ENCODE measurements at places on chromosomes 1 and 21.

DNA sequence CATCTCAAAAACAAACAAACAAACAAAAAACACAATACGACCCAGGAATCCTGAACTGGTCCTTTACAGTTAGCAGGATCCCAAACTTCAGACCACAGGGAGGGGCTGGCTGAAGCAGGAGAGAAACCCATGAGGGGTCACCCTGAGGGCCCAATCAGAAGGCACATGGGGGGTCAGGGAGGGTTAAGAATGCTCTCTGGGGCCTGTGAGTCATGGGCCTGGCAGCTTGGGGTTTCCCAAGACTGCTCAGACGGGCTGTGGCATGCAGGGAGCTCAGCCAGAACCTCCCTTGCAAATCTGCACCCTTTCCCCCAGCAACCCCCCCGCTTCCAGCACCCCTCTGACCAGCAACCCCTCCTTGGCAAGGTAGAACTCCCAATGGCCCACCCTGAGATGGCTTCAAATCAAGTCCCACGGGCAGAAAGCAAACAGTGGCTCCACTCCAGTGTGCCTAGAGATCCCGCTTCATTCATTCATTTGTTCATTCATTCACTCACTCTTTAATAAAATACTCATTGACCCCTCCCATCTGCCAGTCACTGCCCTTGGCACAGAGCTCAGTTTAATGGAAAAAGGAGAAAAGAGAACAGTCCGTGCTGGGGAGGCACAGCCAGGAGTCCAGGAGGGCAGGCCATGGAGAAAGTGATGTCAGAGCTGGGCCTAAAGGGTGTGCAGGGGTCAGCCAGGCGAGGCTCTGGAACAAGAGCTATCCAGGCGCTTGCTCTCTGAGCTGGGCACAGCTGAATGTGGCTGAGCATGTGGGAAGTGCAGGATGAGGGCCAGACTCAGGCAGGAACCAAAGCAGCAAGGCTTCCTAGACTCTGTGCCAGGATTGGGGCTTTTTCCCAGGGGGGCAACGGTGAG, 8.2 kb downstream of the UQCRHL start:
- no peak for DNase-seq

GRCh38 chr1:99638853-99639252, 7.1 kb upstream of the PALMD start:
- no peak for DNase-seq

GRCh38 chr1:162849711-162850110, 11.3 kb downstream of the CCDC190 start:
- DNase-seq, result no peak

DNA sequence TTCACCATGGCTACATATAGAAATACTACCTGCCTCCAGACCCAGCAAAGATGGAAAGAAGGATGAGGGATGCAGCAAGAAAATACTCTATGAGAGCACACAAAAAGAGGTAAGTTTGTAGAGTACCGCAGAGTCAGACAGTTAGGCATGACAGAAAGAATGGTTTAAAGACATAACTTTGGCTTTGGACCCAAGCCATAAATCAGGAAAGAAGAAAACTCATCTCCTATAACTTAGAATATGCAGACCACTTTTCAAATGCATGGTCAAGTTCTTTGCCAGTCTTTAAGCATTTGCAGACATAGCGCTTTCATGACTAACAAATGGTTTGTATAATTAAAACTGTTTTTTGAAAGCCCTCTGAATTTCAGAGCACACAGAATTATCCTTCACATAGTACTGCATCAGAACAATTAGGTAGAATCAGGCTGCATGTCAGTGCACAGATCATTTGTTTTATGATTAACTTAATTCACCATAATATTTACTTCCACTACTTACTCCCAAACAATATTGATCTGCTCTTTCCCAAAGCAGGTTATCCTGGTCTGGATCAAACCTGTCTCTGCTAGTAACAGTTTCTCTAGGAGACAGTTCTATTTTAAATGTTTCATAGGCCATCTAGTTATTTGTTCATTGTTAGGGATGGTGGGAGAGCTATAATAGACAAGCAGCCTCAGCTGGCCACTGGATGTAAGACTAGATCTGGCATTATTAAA, 280.7 kb upstream of the NR5A2 start:
- DNase-seq, result no peak

DNA sequence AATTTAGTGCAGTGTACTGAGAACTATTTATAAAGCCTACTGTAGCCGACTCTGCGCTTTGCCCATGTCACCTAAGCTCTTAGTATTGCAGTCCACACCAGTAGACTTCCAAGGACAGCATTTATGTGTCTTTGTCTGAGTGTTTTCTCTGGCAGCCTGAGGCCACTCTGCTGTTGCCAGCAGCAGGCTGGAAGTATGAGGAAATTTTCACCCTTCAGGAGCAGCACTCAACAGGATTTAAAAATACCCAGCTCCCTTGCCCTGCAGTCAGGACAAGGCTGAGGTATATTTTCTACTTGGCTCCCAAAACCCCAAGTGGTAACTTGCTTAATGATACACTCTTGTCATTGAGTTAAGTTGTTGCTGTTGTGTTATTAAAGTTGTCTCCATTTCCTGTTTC, 230.1 kb downstream of the SRGAP2C start:
- no peak for DNase-seq

DNA sequence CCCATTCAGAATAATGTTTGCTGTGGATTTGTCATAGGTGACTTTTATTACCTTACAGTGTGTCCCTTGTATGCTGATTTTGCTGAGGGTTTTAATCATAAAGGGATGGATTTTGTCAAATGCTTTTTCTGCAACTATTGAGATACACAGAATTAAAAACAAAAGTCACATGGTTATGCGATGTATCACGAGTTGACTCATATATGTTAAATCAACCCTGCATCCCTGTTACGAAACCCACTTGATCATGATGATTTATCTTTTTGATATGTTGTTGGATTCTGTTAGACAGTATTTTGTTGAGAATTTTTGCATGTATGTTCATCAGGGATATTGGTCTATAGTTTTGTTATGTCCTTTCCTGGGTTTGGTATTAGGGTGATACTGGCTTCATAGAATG, 10.7 kb upstream of the OR2T34 start:
- DNase-seq, result no peak

DNA sequence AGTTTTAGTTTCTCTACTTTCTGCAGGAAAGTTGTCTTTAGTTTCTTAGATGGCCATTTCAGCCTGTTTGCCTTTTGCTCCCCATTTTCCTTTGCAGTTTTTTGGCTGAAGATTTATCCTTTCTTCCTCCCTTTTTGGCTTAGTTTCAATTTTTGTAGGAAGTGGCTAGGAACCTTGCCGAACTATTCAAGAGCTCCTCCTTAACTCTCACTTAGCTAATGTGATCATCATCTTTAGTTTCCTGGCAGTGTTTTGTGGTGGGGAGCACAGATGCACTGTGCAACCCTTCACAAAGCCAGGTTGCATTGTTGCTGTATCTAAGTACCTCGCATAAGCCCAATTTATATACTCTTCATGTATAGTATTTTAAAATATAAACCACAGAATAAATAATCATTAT, 28.8 kb upstream of the CCDC181 start:
- DNase-seq, result no peak

GRCh38 chr21:46295996-46296752, 10.0 kb downstream of the YBEY start:
- no peak for DNase-seq

DNA sequence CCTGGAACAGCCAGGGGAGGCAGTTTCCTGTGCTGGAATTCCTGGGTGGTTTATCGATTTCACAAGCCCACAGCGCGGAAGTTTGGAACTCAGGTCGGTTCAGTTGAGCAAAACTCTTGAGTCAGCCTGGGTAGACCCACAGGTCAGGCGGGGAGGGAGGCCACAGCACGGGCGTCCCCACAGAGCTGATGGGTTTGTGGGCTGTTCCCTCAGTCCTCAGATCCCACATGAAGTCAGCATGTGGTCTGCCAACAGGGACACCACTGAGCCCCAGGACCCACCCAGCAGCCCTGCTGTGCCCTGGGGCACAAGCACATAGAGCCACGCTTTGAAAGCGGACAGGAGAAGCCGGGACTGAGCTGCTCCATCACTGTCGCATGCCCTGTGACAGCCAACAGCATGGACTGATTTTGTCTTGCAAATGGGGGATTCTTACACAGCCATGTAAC, 17.4 kb downstream of the BMP8A start:
- DNase-seq, result no peak

DNA sequence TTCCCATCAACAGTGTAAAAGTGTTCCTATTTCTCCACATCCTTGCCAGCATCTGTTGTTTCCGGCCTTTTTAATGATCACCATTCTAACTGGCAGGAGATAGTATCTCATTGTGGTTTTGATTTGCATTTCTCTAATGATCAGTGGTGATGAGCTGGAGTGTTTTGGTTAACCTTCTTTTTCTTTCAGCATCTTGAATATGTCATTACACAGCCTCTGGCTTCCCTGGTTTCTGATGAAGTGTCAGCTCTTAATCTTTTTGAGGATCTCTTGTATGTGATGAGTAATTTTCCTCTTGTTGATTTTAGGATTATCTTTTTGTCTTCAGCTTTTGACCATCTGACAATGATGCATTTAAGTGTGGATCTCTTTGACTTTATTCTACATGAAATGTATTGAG, 133.2 kb upstream of the GRIK3 start:
- no peak for DNase-seq

DNA sequence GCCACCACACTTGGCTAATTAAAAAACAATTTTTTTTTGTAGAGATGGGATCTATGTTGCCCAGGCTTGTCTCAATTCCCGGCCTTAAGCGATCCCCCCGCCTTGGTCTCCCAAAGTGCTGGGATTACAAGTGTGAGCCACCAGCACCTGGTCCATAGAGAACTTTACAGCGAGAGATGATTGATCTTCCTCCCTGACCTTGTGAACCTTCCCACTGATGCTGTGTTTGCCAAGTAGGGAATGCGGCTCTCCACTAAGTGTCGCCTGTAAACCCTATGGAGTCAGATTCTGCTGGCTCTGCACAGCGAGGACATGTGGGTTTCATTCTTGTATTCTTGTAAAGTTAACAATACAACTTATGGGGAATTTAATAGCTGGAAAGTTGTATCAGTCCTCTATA, 81.3 kb upstream of the LYST start:
- no peak for DNase-seq

- DNase-seq, result no peak
Observed at GRCh38 chr1:5312862-5313261, 658.5 kb downstream of the AJAP1 start.

DNA sequence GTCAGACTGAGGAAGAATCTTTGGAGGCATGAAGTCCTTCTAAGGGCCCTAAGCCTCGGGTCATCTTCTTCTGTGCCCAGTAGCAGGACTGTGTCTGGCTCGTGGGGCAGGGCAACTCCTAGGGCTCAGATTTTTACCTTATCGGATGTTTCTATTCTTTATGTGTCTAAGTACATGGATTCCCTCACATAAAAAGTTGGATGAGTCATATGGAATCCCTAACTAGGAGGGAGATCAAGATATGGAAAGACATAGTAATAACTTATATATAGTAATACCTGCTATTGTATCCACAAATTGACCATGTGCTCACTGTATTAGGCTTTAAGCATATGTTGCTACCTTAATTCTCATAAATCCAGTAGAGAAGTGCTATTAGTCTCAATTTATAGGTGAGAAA, 364.5 kb upstream of the CAMK1G start:
- DNase-seq, result no peak

DNA sequence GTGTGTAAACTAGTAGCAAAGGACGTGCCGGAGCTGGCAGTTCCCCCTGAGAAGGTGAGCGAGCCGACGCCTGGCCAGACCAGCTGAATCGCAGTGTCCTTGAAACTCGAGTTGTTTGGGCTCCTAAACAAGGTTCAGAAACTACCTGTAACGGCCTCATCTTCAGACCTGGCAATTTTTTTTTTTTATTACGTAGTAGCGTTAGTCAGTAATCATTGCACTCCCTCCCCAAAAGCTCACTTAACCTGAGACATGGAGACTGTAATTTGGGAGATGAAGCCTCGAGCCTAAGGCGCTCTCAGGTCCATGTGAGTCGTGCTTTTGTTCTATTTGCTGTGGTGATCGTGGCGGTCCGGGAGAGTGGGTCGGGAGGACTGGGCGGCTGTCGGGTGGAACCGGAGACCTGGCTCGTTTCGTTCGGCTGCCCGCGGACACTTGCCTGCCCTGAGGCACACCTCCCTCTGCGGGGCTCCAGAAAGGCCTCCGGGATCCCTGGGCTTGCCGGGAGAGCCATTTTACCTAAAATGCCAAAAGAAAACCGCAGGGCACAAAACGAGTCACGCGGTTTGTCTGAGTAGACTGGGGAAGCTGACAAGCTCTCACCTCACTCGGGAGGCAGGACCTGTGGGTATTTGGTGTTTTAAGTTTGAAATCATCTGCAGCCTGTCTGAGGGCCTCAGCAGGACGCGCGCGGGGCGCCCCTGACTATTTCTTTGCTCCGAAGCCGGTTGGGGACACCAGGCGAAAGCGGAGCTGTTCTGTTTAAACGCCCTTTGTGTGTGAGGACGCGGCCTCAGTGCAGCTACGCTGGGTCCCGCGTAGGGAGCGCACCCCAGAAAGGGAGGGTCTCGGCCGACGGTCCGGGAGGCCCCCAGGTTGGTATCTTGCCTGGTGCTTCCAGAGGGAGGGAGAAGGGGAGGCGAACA, 722 bp downstream of the LHX8 start:
- DNase-seq, result peak; percentile 3

GRCh38 chr1:110207831-110208230, 2.3 kb upstream of the KCNC4 start:
- peak; percentile 57 for DNase-seq

GRCh38 chr1:151485685-151486255, 25.4 kb upstream of the CGN start:
- DNase-seq, result peak; percentile 18

GRCh38 chr1:116361648-116362047, 11.4 kb upstream of the ATP1A1 start:
- DNase-seq, result no peak

- DNase-seq, result no peak
Observed at GRCh38 chr21:15282665-15283064, 217.9 kb upstream of the NRIP1 start.

GRCh38 chr1:104463126-104463697, 713.5 kb downstream of the AMY1C start:
- no peak for DNase-seq

DNA sequence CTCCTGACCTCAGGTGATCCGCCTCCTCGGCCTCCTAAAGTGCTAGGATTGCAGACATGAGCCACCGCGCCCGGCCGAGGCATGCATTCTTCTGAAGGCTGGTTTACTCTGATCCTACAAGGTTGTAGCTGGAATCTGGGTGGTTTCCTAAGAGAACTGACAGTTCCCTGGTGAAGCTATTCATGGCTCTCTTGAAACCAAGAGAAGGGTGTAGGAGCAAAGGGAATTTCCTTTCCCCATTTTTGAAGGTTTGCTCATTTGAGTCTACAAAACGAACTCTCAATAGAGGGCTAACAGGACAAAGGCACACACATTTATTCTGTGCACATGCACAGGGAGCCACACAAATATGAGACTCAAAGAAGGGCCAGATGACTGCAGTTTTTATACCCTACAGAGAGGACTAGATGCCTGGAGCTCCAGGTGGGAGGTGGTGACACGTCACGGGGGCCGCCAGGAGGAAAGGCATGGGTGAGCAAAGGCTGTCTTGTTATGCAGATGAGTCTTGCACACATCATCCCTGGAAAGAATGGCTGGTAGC, 49.5 kb upstream of the ERRFI1 start:
- no peak for DNase-seq

GRCh38 chr1:113809670-113810602, 2.3 kb downstream of the RSBN1 start:
- no peak for DNase-seq

Measured in NCI-H1930 (cell line).